ENCODE measurements at places on chromosomes 6 and 20.

GRCh38 chr6:74579794-74580193 is 626.1 kb downstream of the COL12A1 start:
- DNase-seq, result no peak

DNA sequence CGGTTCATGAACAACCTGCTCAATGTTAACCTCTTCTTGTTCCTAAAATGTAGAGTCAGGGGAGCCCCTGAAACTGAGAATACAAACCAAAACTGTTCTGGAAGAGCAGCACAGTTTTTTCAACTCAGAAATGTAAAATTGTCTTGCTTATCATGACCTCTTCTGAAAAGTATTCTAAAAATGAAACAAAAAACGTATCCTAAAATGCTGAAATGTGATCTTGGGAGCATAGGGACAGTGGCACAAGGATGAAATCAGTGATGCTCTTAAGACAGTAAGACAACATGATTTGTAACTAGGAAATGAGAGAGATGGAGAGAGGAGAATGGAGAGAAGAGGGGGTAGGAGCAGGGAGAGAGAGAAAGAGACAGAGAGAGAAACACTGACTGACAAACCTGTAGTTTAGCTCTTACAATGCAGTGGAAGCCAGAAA is 27.5 kb downstream of the NCOA7 start:
- DNase-seq, result no peak

GRCh38 chr6:4067673-4068072 is 11.3 kb downstream of the FAM217A start:
- DNase-seq, result no peak

DNA sequence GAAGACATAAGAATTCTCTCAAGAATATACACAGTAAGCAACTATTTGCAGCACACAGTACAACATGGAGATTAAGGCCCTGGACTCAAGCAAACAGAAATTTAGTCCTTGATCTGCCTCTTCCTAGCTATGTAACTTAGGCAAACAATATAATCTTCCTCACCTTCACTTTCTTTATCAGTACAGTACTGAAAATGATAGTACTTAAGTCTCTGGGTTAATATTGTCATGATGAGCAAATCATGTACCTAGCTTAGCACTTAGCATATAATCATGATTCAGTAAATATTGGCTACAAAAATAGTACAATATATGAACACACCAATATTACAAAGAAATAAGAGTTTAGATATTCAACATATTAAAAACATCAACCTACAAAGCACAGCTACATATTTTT is 320.5 kb downstream of the HACE1 start:
- no peak for DNase-seq

- no peak for DNase-seq
These were observed 168.2 kb downstream of the DST start for GRCh38 chr6:56474532-56474931.

- no peak for DNase-seq
These were observed 43.4 kb downstream of the LYRM4 start for GRCh38 chr6:5217356-5217755.

DNA sequence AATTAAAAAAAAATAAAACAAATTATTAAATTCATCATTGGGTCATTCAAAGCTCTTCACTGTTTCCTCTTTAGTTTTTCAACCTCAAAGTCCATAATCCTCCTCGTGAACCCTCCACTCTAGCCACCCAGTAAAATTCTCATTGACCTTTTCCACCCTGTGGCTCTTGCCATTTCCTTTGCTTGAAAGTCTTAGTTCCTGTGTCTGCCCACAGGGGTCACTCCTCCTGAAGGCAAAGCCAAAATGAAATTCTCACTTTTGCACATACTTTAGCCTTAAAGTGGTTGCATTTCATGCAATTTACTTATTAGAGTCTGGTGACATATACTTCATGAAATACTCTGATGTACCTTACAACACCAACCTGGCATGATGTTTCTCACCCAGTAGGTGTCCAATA is 263.7 kb downstream of the BMP2 start:
- DNase-seq, result no peak

Measured in stimulated activated CD8-positive, alpha-beta memory T cell treated with anti-CD3 and anti-CD28 coated beads, Interleukin-15, amount 100 ng/mL, for 48 hours (primary cell).